ENCODE measurements at places on chromosomes 1 and 21.

- DNase-seq: no peak
Observed at GRCh38 chr1:67298762-67299161, 8.9 kb upstream of the IL12RB2 start.

DNA sequence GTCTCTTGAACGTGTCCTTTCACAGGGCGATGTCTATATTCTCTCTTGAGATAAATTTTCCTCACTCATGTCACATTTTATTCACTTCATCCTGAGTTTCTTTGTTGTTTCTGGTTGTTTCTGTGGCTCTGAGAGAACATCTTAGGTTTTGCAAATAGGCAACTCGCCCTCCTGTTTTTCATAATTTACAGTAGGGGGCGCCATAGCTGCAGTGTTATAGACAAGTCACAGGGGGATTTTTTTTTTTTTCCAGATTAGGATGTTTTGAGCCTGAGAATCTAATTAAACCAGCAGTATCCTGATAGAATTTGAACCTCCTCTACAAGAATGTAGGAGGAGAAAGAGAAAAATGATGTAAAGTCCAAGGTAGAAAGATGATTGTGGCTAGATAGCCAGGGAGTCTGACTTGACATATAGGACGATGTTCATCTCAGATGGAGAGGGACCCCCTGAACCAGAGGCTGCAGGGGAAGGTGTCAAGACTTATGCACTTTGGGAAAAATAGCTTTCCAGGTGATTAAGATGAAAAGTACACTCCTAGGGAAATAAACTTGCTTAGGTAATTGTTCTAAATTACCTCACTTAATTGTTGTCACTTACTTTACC, 76.3 kb downstream of the ZP4 start:
- DNase-seq: no peak

DNA sequence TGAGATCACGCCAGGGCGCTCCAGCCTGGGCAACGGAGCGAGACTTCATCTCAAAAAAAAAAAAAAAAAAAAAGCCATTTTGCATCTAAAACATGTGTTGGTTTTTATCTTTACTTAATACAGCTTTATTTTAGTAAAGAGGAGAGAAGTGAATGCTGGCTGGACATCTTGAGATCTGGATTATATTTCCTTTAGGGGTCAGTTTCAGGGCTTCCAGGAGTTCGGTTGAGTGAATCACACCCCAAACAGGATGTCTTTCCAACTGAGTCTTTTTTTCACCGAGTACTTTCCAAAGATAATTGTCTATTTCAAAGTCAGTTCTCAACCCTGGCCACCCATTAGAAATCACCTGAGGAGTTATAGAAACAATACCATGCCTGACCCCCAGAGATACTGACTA, 16.6 kb upstream of the IPP start:
- DNase-seq: no peak

DNA sequence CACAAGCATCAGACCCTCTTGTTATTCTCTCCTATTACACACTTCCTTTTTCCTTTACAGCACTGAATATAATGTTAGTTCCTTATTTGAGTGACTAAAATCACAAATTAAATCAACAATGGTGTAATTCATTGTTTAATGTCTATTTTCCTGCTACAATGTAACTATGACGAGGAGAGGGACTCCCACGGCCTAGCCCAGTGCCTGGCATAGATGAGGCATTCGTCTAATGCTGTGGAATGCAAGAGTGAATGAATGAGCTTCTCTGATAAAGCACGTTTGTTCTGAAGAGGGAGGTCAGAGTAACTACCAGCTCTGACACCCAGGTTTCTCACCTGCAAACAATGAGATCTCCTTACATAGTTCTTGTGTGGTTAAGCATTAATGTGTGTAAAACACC, 479.4 kb downstream of the OMA1 start:
- DNase-seq: no peak

DNA sequence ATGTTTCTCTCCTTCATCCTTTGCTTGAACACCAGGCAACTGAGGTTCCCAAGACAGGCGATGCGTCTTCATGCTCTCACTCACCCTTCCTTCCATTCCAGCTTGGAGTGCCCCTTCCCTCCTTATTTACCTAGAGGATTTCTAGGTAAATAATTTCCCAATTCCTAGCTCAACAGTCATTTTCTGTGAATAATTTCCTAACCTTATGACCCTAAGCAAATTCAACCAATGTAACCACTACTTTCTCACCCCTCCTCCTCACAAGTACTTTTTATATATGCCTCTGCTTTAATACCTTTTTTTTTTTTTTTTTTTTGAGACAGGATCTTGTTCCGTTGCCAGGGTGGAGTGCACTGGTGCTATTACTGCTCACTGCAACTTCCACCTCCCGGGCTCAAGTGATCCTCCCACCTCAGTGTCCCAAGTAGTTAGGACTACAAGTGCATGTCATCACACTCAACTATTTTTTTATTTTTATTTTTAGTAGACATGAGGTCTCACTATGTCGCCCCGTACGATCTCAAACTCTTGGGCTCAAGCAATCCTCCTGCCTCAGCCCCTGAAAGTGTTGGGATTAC, 86.7 kb downstream of the USP24 start:
- no peak for DNase-seq
